ENCODE measurements at places on chromosomes 5 and 9. TPM values are rescaled to one million over a fixed set of nuclear protein-coding genes. Genes with fewer than 3 reads are reported as not detected.

DRD1 gene
- 1.3 TPM for total RNA-seq

DNA sequence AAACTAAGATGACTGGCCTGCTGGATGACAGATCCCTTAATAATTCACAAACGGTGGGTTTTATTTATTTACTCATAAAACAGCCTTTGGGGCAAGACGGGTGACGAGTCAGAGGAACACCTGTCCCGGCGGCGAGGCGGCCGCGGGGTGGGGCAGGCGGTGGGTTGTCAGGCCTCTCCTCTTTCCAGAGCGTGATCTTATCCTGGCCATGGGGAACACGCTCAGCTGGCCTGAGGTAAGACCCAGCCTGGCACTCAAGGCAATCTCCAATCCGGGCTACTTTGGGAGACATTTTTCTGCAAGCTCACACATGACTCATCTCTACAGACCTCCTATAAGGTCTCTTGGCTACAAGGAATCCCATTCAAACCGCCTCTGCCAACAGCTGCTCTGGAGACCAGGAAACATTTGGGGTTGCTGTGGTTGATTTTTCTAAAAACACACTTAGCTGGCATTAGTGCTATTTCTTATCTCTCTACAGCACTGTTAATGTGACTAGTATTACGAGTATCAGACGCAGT lies 6.3 kb downstream of the RAPGEF1 start:
- no peak for DNase-seq

- no peak for DNase-seq
Observed at GRCh38 chr9:24245988-24246387, 299.7 kb downstream of the IZUMO3 start.

- no peak for DNase-seq
Observed at GRCh38 chr5:124504081-124504916, 242.1 kb downstream of the ZNF608 start.

DNA sequence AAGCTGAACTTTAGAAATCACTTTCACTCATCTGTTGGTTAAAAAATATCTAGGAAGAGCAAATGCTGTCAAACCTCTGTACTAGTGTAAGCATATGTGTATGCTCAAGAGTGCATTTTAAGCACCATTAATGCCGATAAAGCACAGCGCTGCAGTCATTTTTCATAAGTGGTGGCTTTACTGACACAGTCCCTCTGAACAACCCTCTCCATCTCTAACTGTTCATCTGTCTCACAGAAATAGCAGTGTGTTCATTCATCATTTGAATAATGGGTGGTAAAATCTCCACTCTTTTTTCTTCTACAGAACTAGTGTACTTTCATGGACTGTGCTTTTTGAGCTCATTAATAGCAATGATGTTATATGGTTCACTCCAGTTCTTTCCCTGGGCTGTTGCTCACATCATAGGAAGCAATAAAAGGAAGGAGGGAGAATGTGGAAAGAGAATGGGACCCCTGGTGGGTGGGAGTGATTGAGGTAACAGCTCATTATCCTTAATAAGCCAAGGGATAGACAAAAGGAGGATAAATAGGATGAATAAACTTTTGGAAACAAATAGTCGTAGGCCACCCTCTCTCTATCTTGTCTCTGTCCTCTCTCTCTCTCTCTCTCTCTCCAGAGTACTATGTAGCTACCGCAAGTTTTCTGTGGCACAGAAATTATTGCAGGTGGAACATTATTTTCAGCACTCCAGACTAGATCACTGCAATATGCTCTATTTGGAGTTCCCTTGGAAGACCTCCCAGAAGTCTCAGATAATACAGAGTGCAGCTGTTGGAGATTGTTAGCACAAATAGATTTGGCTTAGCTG lies 117.9 kb upstream of the PRDM9 start:
- DNase-seq = no peak

- no peak for DNase-seq
Observed at GRCh38 chr5:172288465-172288864, 4.9 kb upstream of the UBTD2 start.

- no peak for DNase-seq
Observed at GRCh38 chr5:124702525-124702924, 43.9 kb downstream of the ZNF608 start.
